Cortex of kidney (tissue), 1 donor: ENCODE measurements at places on chromosomes 1 and 21.

DNA sequence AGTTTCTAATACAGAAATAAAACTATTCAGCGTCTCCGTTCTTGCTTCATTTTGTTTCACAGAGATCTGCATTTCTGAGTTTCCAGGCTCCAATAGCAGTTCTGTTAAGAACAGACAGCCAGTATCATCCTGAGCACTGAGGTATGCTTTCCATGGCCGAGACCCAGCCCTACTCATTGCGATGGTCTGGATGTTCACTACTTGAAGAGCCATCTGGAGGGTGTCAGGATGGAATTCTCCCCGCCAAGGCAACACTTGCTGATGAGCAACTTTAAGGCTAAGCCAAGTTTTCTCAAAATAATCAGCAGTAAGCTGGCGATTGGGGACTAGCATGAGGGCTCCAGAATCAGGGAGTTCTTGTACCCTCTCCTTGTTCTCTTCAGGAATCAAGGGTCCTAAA is 7.7 kb upstream of the BCL2L15 start:
- DNase-seq: no peak

- DNase-seq: no peak
Observed at GRCh38 chr1:89657886-89658285, 25.0 kb downstream of the LRRC8C start.

DNA sequence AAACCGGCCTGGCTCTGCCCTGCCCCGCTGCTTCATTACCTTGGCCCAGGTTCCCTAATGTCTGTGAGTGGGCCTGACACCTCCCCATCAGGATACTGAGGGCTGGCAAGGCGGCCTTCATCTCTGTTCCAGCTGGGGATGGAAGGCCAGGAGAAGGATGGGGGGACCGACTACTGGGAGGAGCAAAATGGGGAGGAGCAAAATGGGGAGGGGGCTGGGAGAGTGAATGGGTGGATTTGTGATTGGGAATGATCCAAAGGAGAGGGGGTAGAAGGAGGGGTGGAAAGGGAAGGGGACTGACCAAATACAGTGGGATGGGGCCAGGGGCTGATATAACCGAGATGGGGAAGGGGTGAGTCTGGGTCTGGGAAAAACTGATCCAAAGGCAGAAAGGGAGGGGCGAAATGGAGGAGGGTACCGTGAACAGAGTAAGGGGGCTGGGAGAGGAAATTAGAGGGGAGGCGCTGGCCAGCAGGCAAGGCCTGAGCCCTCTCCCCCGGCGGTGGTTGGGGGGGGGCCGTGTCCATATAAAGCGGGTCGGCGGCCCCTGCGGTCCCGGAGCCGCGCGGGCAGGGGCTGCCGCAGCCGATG is at the start of gene FOXE3:
Gene FOXE3, plus strand, starts transcription at position 558 of the 591 bp plus-strand sequence. Its CDS starts 31 bp downstream, at position 589.
- DNase-seq: no peak

DNA sequence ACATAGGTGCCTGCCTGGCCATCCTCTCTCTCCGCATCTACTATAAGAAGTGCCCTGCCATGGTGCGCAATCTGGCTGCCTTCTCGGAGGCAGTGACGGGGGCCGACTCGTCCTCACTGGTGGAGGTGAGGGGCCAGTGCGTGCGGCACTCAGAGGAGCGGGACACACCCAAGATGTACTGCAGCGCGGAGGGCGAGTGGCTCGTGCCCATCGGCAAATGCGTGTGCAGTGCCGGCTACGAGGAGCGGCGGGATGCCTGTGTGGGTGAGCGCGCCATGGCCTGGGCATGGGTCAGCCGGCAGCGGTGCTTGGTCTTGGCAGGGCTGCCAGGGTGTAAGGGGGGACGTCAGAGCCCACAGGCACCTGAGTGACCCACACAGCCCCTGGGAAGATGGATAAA is 13.3 kb downstream of the EPHA8 start:
- DNase-seq: no peak

DNA sequence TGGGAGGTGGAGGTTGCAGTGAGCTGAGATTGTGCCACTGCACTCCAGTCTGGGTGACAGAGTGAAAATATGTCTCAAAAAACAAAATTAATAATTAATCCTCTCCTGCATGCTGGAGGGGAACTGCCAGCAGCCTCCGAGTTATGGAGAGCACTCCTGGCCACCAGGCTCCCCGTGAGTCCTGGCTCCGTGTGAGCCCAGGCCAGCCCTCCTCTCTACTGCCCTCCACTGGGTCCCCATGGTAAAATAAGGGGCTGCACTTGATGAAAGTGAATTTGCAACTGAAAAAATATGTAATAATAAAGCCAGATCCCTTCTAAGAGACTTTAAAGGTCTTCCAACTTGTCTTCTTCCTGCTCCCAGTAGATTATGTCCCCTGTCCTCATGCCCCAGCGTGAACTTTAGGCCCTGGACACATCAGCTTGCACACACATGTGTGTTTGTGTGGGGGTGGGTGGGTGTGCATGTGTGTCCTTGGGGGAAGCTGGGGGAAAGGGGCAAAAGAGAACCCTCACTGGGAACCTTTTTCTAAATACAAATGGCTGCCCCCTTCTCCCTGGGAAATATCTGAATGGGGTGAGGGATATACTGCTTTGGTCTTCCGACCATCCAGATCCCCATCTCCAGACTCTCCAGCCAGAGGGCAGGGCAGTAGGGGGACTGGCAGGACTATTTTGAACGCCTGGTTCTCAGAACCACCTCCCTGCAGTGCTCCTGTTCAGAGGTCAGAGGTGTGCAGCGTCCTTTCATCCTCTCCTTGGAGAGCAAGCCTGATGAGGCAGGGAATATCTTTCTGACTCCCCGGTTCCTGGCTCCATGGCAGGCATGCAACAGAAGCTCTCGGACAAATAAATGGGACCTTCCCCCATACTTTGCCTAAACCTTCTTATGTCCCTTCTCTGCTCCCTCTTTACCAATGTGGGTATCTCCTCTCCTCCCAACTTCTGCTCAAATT is 26.2 kb downstream of the NEK2 start:
- DNase-seq: no peak

- DNase-seq: no peak
Observed at GRCh38 chr1:171126504-171126903, 35.8 kb downstream of the FMO3 start.

DNA sequence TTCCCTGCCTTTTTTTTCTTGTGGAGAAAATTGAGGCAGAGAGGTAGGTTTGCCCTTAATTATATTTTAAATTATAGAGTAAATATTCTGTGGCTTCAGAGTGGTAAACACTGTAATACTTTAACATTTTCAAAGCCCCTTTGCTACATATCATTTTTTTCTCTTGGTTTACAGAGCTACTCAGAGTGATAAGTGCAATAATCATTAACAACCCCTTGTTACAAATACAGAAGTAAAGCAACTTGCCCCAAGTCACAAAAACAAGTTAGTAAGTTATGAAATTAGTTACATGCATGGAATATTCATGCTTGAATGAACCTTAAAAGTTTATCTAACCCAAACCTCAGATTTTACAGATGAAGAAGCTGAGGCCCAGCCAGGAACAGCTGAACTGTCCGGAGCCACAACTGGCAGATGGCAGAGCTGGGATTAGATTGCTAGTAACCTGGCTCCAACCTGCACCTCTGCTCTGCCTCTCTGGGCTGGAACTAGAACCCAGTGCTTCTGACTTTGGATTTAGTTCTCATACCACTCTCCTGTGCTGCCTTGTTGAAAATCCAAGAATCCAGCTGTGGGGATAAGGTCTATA is 48.7 kb downstream of the TNN start:
- DNase-seq: no peak

- no peak for DNase-seq
Observed at GRCh38 chr1:201535046-201535918, 3.6 kb upstream of the NAV1 start.

- no peak for DNase-seq
Observed at GRCh38 chr1:174931214-174931613, 68.5 kb upstream of the CACYBP start.

- no peak for DNase-seq
Observed at GRCh38 chr21:28483301-28484035, 509.2 kb downstream of the LTN1 start.

GRCh38 chr1:84672080-84672854 is 18.0 kb downstream of the SSX2IP start:
- no peak for DNase-seq

- DNase-seq: no peak
Observed at GRCh38 chr21:25175938-25176337, 431.3 kb downstream of the MRPL39 start.

DNA sequence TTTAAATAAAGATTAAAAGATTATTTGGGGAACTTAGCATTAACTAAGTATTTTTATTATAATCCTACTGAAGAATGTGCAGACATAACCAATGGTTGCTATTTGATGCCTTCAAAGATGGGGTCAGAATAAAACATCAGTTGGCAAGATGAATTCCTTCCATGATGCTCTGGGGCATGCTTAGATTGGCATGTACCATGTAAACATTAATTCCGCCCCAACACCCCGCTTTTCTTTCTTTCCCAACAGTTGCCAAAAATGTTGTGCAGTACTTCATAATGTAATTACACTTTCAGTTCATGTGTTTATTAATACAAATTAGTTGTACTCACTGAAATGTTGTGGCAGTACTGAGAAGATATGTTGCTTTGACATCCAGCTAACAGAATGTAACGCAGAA is 82.6 kb downstream of the SPAG17 start:
- no peak for DNase-seq

DNA sequence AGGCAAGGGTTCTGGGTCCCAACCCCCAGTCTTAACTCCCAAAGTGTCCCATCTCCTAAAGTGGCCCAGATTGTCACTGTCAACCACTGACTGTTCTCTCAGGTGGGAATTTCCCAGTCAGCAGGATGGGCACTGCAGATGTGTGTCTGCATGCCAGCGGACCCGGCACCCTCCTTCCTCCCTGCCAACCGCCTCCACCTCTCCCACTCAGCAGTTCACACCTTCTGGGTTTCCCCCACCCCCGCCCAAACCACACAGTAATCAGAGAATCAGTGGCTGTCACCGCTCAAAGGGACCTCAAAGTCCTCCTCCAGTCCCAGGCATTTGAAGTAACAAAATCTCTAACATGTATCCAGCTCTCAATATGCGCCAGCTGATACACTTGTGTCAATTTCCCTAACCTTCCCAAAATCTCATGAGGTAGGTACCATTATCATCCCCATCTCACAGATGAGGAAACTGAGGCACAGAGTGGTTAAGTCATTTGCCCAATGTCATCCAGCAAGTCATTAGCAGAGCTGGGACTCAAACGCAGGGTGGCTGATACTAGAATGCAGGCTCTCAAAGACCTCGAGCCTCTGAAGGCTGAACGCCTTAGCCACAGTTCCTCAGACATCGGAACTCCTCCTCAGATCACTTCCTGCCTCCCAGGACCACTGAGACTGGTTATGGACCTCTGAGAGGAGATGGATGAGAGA is 4.8 kb downstream of the RUNX3 start:
- no peak for DNase-seq

DNA sequence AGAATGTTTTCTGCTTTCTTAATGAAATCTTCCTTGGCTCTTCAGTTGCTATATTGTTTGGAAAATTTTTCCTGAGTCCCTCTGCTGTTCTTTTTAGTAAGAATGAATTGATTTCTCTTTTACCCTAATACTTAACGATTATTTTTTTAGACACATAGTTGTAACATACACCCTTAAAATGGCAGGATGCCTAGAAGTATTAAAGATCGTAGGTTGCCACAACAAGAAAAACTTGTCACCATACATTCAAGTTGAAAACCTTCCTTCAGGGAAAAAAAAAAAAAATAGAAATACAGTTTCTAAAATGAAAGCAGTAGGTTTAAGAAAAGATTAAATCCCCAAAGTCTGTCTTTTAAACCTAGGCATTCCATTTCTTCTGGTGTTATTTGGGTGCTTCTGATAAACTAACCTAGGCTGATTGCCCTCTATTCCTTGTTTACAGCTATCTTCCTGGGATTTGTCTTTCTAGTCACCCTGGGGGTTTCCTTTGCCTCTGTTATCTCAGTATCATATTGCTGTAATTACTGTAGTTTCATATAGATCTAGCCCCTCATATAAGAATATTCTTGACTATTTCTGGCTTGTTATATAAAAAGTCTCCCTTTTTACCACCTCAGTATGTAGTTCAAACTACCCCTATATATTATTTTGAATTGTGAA is 16.8 kb downstream of the SUCO start:
- DNase-seq: no peak

- no peak for DNase-seq
Observed at GRCh38 chr1:27152829-27153548, 1.9 kb downstream of the SLC9A1 start.

DNA sequence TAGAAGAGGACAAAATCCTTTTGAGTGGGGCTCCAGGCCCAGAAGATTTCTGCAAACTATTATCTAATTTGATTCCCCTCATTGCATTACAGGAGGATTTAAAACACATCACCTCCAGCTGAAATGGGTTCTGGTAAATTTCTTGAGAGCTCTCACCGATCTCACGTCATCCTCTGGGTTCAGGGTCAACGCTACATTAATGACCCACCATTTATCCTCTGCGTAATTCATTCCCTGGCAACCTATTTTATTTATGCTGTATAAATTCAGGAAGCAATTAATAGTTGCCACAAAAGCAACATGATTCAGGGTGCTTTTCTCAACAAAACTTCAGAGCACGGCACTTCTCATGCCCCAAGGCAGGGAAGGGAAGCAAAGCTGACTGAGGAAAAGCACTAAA is 38.9 kb downstream of the LMX1A start:
- DNase-seq: no peak

DNA sequence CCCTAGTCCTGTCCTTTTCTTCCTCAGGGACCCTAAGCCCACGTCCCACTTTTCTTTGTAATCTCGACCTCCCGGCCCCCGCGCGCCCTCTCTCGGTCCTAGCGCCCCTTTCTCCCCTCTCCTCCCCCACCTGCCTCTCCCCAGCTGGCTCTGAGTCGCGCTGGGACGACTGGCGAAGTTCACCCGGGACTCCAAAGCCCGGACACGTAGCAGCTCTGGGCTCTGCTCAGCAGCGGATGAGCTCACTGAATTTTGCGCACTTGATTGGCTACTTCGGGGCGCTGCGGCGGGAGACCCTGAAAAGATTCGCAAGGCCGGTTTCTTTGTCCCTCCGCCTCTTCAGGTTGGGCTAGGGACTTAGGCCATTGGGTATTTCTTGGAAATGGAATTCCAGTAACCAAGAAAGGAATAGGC is 16.3 kb upstream of the ACKR1 start:
- no peak for DNase-seq

- DNase-seq: no peak
Observed at GRCh38 chr1:232641507-232641906, 11.6 kb upstream of the SIPA1L2 start.

GRCh38 chr21:38795475-38795874 is 10.3 kb upstream of the ETS2 start:
- no peak for DNase-seq

- DNase-seq: no peak
Observed at GRCh38 chr1:115706587-115707425, 61.7 kb downstream of the CASQ2 start.

DNA sequence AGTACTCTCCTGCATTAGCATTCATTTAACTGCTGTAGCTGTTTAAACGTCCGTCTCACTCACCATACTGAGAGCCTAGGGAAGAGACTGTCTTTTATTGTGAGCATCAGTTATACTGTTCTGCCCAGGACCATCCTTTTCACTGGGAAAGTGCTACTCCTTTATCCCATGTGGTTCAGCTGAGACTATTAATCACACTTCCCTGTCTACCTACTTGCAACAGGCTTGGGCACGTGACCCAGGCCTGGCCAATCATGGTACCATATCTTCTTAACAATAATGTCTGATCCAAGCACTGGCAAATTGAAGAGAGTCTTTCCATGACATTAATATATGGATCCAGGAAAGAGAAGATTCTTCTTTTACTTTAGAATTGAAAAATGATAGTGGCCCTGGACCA is 108.1 kb downstream of the TM2D1 start:
- no peak for DNase-seq

GRCh38 chr1:170660871-170661645 is 2.9 kb upstream of the PRRX1 start:
- no peak for DNase-seq
